ENCODE measurements at places on chromosomes 16 and 17.
A peak's percentile ranks its signal among the peaks of the same experiment; 100 is the strongest.

- no peak for DNase-seq
These were observed 11.2 kb upstream of the NUDT16L1 start for GRCh38 chr16:4682084-4682591.

DNA sequence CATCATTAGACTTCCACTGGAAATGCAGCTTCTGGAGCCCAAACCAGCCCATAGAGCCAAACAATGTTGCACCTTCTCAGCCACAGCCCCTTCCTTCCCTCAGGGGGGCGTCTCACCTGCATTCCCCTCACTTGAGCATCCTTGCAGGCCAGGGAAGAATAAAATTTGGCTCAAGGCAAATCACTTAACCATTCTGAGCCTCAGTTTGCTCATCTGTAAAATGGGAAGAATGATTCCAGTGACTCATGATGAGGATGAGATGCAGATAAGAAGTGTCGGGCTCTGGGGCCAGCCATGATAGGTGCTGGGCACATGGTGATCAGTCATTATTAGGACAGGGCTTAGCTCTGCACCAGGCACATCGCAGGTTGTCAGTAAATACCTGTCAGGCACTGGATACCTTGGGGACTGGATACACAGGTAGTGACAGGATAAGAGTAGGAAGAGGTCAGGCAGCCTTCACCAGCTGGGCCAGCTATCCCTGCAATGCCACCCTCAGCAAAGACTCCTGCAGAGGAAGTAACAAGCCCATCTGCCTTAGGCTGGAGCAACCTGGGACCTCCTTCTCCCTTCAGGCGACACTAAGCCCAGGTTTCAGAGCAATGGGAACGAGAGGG is 208.0 kb upstream of the TNRC6C start:
- DNase-seq = no peak

- no peak for DNase-seq
These were observed 40.9 kb downstream of the TK2 start for GRCh38 chr16:66508914-66509496.

DNA sequence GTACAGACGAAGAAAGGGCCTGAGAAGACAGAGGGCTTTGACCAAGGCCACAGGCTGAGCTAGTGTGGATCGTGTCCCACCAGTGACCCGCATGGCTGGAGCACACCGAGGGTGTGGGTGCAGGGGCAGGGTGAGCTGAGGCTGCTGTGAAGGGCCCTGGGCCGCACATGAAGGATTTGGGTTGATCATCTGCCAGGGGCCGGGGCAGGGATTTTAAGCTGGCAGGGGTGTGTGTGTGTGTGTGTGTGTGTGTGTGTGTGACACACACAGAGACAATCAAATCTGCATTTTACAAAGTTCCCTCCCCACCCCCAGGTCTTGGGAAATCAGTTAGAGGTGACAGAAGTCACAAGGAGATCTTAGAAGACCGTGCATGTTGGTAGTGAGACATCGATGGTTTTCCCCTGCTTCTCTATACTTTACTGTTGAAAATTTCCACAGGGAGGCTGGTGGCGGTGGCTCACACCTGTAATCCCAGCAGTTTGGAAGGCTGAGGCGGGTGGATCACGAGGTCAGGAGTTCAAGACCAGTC is 65.2 kb downstream of the SRCIN1 start:
- no peak for DNase-seq

DNA sequence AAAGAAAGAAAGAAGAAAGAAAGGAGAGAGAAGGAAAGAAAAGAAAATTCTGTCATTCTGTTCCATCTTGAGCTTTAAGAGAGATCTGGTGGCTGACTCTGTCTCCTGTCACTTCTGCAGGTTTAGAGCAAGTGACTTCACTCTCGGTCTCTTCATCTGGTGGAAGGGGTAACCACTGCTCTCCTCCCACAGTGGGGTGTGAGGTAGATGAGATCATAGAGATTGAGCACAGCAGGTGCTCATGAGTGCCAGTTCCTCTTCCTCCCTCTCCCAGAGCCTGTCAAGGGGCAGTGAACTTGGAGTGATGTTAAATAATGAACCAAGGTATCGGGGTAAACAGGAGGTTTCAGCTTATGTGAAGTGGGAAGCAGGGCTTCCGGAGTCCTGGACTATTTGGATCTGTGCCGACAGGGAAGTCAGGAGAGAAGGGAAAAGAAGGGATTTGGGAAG is 47.7 kb downstream of the BEAN1 start:
- peak; percentile 28 for DNase-seq

- no peak for DNase-seq
These were observed 61.3 kb upstream of the PHOSPHO1 start for GRCh38 chr17:49291929-49292328.

DNA sequence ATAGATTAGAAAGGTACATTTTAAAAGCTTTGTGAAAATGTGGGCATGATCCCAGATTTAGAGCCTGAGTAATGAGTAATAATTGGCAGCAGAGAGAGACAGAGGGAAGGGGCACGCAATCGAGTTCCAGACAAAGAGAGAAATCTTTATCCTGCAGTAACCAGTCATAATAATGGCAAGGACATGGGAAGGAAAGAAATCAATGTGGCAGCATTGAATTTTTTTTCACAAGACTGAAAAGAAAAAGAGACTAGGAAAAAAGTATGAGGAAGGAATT is 790.8 kb upstream of the SOX9 start:
- DNase-seq = no peak

- DNase-seq = no peak
These were observed 103.8 kb downstream of the SSH2 start for GRCh38 chr17:29826114-29826692.

Measured in stimulated activated CD4-positive, alpha-beta T cell treated with anti-CD3 and anti-CD28 coated beads, Interleukin-4, amount 100 ng/mL, for 1 hour (primary cell).